ENCODE measurements at places on chromosomes 2 and 18.

GRCh38 chr2:168956392-168956791 lies 55.3 kb downstream of the G6PC2 start:
- DNase-seq = no peak

- DNase-seq = no peak
Observed at GRCh38 chr2:138030459-138030858, 66.2 kb downstream of the HNMT start.

GRCh38 chr2:105610576-105611332 lies 134.0 kb upstream of the NCK2 start:
- DNase-seq = no peak

GRCh38 chr2:197461057-197461456 lies 7.7 kb downstream of the COQ10B start:
- DNase-seq = no peak
